ENCODE measurements at places on chromosomes 5 and 9.

- DNase-seq = no peak
Measured at GRCh38 chr5:129067745-129068144, 26.8 kb upstream of the ISOC1 start.

DNA sequence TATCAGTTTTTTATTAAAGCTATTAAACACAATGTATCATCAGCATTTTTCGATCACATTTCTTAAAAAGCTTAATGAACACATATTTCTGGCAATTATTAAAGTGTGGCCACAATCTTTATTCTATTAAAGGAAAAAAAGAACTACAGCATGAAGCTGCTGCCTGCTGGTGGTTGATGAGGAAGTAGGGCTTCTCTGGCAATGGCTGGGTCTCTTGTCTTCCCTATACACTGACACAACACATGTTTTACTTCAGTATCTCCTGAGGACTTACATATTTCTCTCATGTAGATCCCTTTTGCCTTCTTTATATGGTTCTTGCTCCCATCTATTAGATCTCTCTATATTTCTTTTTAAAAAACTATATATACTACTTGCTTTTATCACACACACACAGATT is 590.7 kb downstream of the RAB3C start:
- no peak for DNase-seq

- DNase-seq = no peak
Measured at GRCh38 chr5:137010226-137010625, 488.9 kb downstream of the SPOCK1 start.

DNA sequence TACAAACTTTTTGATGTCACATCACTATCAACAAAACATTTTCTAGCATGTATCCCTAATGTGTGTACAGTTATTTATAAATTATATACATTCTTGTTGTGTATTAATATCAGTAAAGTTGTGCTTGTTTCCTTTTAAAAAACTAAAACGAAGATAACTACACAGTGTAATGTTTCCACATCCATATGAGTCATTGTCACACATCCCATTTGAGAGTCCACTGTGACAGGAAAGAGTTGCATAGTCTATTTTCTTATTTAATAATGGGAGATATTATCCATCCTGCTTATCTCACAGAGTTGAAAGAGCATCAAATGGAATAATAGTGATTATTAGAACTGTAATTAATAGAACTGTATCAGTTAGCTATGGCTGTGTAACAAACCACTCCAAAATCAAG is 434.0 kb upstream of the CLINT1 start:
- DNase-seq = no peak

DNA sequence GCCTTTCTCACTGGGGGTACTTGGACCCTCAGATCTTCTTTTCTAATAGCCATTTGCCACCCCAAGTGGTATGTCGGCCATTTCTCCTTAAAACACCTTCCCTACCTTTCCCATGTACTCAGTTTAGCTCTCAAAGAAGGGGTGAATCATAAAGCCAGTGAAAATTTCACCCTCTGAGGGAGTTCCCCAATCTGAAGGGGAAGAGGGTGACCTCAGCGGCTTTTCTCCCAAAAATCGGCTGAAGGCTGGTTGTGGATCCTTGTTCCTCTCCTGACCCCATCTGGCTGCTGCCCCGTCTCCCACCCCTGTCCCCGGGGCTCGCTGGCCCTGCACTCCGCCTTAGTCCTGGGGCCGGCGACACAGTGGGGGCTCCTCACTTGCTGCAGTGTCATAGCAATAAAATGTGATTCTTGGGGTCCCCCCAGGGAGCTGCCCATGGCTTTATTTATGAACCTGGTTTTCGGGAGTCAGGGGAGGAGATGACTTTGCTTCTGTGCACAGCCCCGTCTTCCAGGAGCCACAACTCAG is 17.3 kb upstream of the LTC4S start:
- no peak for DNase-seq

DNA sequence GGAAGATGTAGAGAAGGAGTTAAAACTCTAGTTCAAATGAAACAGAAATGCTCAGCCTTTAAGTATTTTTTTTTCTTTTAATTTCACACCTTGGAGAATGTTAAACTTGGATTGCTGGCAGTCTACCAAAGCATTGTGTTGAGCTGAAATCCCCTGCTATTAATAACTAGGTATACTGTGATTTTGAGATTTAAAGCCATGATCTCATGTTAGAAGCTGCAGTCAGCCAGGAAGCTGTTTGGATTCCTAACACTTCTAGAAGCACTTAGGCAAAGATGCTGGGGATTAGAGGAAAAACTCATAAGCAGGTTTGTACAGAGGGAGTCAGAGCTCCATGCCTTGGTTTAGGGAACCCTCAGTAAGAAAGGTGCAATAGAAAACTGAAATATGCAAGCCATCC is 141.4 kb downstream of the KIF4B start:
- DNase-seq = no peak

DNA sequence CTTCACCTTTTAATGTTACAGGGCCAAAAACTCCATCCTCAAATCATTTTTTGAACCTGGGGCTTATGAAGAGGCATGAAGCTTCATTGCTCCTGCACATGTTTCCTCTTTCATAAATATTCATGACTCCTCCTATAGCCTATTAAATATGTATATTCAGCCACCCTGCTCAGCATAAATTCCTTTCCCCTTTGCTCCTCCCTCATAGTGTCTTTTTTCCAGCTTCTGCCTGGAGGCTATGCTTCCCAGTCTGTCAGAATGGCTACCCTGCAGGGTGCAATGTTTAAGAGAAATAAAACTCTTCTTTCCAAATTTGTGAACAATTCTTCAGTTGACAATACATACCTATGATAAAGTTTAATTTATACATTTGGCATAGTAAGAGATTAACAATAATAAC is 1082.9 kb upstream of the CDH18 start:
- DNase-seq = no peak

GRCh38 chr5:172939071-172939470 is 20.2 kb upstream of the RPL26L1 start:
- DNase-seq = no peak

DNA sequence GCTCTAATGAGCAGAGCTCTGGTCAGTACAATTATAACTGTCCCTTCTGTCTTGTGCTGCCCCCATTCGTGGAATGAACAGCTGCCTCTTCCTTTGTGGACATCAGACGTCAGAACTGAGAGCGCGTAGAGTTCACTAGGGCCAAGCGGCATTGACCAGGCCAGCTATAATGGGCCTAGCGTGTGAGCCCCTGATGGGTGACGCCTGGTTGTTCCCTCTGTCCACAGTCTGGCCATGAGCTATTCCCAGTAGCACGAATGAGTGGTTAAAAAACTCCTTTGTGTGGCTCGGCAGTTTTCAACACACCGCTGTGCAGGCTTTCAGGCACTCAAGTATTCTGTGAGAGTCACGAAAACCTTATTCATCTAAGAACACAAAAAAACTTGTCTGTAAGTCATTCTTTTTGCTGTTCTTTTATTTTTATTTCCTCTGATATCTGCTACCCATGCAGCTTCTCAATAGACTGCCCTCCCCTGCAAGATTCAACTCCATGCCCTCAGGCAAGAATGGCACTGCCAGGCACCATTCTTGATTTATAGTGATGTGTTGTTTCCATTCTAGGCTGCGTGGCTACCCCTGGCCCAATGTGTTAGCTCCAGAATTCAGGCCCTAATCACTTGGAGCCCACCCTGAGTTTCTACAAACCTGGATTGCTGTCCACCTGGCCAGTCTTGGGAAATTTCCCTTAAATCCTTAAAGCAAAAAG is 52.5 kb downstream of the ANKDD1B start:
- no peak for DNase-seq

GRCh38 chr9:14674630-14675029 is 18.6 kb downstream of the ZDHHC21 start:
- DNase-seq = no peak

DNA sequence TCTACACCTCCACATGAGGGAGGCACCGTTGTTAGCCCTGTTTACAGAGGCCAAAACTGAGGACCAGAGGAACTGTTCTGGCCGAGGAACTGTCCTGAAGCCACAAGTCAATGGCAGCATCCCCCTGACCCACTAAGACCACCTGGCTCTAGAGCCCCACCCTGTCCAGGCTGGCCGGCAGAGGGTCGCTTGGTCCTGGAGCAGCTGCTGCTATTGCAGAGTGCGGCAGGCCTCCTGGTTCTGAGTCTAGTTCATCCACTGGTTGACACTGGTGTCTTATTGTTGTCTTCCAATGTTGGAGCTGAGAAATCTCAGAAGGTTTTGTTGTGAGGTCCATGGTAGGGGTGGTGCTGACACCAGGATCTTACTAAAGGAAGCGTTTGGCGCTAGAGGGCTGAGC is 26.6 kb upstream of the ANGPTL2 start:
- no peak for DNase-seq

DNA sequence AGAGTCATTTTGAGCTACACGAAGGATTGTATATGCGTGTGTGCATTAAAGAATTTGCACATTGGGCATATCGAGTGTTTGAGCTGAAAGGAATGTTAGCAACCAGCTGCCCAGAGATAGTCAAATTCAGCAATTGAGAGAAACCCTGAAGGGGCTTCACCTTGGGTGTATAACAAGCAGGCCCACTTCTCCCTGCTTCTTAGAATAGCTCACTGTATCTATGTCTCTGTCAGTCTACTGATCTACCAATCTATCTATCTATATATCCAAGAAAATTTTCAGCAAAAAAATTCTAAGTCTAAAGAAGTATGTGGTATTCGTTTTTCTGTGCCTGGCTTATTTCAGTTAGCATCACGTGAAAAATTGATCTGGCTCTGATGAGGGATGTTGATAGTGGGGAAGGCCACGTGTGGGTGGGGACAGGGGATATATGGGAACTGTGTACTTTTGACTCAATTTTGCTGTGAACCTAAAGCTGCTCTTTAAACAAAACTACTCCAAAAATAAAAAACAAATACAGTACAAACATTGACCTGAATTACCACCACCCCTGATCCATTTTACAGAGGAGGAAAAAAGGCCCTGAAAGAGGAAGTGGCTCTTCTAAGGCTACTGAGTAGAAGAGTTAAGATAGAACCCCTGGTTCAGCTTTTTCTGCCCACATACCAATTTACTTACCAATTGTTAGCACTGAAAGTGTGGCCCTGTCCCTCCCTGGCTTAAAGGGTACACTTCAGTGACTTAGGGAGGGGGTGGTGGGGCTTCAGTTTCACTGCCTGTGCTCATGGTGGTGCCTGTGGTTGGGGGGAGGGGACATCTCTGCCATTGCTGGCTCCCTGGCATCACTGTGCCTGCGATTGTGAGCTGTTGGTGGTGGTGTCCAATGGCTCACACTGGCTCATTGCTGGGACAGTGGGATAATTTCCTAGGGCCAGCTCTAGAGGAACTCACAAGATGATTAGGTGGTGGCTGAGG is 141.8 kb downstream of the DOCK2 start:
- no peak for DNase-seq

DNA sequence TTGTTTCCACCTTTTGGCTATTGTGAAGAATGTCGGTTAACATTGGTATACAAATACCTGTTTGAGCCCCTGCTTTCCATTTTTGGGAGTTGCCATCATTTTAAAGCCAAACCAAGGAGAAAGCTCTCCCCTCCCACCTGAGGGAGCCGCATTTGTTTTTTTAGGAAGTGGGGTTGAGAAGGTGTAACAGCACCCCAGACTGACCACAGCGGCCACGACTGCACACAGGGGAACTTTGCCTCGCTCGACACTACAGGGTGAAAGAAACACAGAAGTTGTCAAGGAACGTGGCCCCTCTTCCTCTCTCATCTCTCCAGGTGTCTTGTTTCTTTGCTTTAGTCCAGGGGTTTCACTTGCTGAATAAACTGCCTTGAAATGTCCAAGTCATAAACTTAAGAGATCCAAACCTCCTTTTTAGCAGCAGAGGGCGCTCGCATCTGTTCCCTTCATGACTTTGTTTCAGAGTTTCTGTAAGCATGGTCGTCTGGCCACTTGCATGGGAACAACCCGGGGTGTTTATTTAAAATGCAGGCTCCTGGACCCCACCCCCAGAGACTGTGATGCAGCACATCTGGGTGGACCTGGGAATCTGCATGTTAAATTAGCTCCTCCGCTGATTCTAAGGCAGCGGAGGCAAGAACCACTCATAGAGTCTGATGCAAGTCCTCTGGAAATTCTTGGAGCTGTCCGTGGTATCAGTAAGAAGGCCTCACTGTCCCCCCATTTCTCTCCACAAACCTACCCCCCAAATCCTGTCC is 2.1 kb upstream of the TTLL11 start:
- DNase-seq = peak; percentile 62

- DNase-seq = no peak
Measured at GRCh38 chr5:55033568-55033967, 9.5 kb downstream of the GZMK start.

- peak; percentile 60 for DNase-seq
Measured at GRCh38 chr5:126354012-126354857, 69.0 kb upstream of the GRAMD2B start.

DNA sequence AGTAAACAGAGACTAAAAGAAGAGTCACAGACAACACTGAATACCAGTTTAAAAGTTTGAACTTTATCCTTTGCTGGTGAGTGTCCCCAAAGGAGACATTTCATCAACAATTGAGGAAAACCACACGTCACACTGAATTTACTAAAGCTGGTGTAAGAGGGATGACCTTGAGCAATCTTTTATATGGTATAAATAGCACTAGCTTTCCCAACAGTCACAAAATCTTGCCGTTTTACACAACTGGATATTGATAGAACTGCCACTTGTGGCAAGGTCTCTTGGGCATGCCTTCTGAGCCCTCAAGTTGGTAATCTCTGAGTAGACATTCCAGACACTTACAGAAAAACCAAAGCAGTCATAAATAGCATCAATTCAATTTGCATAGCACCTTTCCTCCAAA is 311.5 kb upstream of the TARS1 start:
- no peak for DNase-seq

DNA sequence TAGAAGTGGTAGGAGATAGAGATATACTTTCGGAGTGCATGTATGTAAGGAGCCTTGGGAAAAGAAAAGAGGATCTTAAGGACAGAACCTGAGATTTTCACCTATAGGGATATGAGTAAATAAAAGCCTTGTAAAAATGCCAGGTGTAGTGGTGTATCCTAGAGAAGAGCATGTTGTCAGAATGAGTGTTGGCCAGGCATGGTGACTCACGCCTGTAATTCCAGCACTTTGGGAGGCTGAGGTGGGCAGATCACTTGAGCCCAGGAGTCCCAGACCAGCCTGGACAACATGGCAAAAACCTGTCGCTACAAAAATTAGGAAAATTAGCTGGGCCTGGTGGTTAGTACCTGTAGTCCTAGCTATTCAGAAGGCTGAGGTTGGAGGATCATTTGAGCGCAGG is 76.0 kb downstream of the IPO11 start:
- no peak for DNase-seq

GRCh38 chr5:65105301-65105700 is 336.6 kb downstream of the CWC27 start:
- DNase-seq = no peak

- no peak for DNase-seq
Measured at GRCh38 chr5:170896779-170897178, 35.0 kb downstream of the RANBP17 start.

Data from CD4-positive, alpha-beta T cell treated with Interleukin-10 for 1 hour (primary cell).